ENCODE measurements at places on chromosomes 5 and 9. TPM values are rescaled to one million over a fixed set of nuclear protein-coding genes. Genes with fewer than 3 reads are reported as not detected.

DCANP1 gene
- not detected for total RNA-seq

- no peak for DNase-seq
These were observed 51.4 kb downstream of the PPIC start for GRCh38 chr5:122985006-122985700.

DNA sequence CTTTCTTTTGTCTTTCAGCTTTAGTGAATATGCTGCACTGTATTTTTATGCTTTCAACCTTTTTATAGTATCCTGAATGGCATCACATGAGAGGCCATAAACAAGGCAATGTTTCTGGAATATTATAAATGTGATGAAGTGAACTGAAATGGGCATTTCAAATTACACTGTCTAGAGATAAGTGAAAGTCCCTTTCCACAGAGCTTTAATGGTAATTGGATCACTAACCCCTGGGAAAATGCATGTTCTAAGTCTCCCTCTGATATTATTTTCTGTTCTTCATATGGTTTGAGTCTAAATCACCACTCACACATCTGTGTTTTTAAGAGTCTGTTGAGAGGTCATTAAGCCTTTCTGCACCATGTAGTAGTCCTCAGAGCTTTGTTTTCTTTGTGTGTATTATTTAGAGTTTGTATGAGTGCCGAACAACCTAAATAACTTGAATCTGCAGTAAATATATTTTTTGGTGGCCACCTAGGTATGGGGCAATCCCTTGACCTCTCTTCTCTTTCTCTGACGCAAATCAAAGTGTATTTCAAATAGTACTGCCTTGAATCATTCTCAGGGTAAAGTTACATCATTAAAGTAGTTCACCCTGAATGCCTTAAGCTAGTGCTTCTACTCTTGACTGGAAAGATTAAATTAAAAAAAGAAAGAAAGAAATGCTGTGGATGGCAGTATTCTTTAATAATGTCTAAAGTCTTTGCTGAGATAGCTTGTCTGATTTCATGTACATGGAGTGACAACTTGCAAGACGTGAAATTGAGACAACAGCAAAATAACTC, 1931.0 kb upstream of the CDH6 start:
- no peak for DNase-seq

ISL1 gene
- total RNA-seq, result not detected

DNA sequence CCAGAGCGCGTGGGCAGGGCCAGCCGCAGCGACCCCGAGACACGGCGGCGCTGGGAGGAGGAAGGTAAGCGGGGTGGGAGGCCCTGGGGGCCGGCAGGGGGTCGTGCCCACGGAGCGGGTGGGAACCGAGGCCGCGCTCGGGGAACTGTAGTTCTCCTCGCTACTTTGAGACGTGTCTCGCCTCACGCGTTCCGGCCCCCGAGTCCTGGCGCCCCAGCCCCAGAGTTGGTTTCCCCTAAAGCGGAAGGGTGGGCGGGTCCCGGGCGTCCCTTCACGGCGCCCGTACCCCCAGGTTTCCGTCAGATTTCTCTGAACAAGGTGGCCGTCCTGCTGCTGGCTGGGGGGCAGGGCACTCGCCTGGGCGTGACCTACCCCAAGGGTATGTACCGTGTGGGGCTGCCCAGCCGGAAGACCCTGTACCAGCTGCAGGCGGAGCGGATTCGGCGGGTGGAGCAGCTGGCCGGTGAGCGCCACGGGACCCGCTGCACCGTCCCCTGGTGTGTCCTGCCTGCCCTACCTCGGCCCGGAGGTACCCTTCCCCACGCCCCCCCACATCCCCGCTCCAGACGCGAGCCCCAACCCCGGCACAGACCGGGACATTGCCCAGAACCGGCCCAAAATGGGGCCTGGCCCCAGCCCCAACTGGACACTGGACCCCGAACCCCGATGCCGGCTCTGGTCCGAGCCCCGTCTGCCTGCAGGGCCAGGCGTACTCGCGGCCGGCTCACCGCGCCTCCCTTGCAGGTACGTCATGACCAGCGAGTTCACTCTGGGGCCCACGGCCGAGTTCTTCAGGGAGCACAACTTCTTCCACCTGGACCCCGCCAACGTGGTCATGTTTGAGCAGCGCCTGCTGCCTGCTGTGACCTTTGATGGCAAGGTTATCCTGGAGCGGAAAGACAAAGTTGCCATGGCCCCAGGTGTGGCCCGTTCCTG, 709 bp downstream of the UAP1L1 start:
- no peak for DNase-seq

DNA sequence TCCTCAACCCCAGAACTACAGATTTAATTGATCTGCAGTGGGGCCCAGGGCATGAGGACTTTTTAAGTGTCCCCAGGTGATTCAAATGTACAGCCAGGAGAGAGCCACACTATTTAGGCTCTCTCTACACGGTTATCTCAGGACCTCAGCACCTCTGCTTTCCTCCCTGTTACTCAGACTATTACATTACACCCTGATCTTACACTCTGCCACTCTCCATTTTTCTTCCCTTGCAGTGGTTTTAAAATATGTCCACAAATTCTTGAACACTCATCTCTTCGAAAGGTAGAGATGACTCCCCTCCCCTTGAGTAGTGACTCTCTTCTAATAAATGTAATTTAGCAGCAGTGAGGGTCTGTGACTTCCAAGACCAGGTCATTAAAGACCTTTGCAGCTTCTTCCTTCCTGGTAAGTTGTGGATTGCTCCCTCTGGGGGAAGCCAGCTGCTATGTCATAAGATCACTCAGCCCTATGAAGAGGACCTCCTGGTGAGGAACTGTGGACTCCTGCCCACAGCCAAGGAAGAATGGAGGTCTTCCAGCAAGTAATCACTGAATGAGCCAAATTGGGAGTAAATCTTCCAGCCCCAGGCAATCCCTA, 87.5 kb upstream of the SSBP2 start:
- peak; percentile 41 for DNase-seq

- DNase-seq, result no peak
These were observed 81.3 kb downstream of the THBS4 start for GRCh38 chr5:80116465-80116864.

PFN3 gene
- not detected for total RNA-seq

DNA sequence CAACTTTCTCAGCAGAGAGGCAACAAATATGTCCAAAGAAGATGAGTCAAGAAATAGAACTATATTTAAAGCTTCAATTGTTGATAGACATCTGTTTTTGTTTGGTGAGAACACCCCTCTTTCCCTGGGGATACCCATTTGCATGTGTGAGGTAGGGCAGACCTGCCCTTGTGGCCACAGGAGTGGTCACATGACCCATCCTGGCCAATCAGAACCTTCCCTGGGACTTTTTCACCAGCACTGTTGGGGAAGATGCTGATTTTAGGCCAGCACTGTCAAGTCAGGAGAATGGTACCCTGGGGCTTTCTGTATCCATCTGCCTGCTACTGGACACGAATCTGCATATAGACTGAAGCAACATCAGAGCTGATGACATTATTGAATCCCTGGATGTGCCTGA, 211.2 kb downstream of the CDK5RAP2 start:
- DNase-seq, result no peak

DNA sequence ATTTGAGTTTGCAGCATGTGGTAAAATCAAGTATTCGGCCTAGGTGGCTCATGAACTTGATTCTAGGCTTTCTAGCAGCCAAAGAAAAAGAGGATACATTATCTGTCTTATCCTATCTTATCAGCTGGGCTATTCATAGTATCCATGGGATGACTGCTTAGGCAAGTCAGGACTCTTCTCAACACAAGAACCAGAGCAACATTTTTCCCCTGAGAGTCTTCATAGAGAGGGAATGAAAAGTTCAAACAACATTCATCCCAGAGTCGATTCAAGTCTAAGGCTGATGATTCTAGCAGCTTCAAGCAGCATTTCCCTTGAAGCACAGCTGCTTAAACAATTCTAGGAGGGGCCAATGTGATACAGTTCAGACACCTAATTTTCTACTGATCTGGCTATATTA, 3.0 kb downstream of the S100Z start:
- no peak for DNase-seq

- DNase-seq, result no peak
These were observed 230.3 kb upstream of the MVB12B start for GRCh38 chr9:126096340-126096739.

DNA sequence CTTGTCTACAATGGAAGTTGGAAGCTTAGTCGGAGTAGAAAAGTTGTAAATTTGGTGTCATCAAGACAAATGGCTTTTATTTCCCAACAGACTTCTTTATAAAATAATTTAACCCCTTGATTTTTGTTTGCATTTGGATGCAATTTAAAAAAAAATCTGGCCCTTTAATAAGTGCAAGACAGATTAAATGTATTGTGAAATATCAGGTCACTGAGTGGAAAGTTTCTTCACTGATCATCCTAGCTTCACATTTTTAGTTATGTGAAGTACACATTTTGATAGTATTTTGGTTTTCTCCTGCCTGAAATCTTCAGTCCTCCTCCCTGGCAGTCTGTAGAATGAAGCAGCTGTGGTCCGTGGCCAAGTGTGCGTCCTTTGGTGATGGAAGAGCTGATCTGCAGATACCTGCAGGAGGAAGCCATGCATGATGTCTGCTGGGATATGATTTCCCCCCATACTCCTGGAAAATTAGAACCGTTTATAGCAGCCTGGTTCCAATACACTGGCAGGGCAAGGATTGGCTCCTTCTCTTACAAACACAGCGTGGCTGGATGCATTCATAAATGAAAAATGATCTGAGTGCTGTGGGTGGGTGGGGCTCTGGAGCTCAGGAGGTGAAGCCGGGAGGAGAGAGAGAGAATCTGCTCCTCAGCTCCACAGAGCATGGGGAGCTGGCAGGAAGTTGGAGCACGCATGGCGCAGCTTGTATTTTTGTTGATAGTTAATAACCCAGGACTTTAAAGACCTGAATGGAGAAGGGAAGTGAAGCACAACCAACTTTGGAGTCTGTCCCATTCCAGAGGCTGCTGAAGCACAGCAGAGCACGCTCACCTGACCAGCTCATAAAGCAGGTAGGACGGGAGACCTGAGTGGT, 238.4 kb downstream of the GOLPH3 start:
- peak; percentile 18 for DNase-seq

GOLGA2 gene
- 40.7 TPM for total RNA-seq

TAF11L5 gene
- not detected for total RNA-seq

PLPP7 gene
- total RNA-seq, result 2.3 TPM

GRCh38 chr5:147658293-147658932, 124.1 kb downstream of the JAKMIP2 start:
- DNase-seq, result no peak

DNA sequence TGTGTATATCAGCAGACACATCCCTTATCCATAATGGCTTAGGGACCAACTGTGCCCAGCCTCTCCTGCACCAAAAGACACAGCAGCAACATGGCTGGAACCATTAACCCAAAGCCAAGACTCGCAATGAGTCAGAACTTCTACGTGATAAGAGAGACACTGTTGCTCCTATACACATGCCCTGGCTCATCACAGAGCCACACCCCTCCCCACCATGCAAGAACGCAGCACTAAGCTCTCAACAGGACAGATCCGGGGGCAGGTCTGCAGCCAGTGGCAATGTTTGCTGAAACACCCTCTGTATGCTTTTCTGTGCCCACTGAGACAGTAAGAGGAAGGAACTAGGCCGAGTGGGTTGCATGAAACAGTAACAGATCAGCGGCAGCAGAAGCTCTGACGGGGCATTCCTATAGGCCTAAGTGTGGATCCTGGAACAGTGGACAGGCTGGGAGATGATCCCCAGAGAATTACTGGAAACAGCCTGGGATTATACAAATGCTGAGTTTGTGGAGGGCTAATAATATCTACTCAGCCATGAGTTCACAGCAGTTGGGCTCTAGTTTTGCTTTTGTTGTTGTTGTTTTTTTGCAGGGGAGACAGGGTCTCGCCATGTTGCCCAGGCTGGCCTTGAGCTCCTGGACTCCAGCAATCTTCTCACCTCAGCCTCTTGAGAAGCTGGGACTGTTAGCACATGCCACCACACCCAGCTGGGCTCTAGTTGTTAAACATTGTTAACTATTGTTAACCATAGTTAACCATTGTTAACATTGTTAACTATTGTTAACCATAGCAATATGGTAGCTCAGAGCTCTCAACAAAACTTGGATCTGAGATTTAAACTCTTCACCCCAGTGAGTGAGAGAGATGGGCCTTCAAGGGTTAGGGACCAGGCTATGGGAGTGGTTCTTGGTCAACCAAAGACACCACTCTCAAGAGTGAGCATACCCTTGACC, 41.0 kb downstream of the B4GALT1 start:
- DNase-seq, result no peak

DNA sequence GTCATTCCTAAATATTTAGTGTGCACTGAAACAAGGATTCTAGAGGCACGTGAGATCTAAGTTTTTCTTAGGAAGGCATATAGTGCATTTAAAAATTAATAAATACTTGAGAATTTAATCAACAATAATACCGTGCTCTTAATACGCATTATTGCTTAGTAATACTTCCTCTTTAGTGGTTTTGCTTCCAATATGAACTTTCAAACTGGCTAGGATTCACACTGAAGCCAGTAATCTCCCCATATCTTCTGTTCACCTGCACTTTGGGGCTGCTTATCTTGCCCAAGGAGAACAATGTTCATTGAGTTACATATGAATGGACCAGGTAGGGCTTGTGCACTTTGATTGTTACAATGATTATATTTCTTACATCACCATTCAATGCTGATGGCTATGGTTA, 180.5 kb upstream of the RIOK2 start:
- no peak for DNase-seq

GRCh38 chr5:28082610-28083009, 1044.2 kb upstream of the CDH9 start:
- no peak for DNase-seq

GRCh38 chr5:169753795-169754194, 116.7 kb downstream of the DOCK2 start:
- DNase-seq, result no peak

GRCh38 chr5:172177176-172177575, 10.8 kb downstream of the STK10 start:
- DNase-seq, result no peak

- no peak for DNase-seq
These were observed 301.7 kb upstream of the SEMA6A start for GRCh38 chr5:116876240-116876840.

DNA sequence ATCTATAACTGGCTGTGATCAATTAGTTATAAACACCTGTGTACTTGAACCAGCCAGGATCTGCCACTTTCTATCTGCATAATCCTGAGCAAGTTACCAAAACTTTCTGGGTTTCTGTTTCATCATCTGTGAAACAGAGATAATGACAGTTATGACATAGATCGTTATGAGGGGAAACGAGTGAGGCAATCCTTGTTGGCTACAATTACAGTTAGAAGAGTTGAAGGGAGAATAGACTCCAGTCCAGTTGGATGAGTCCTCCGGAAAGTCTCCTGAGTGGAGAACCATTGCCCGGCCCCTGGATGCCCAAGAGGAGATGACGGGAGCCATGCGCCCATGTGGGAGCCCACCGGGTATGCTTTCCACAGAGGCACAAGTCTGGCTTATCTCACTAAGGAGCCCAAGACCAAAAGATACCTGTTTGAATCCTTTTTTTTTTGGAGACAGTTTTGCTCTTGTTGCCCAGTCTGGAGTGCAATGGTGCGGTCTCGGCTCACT, 4.5 kb downstream of the PDE6A start:
- no peak for DNase-seq

WWC1 gene
- total RNA-seq, result 0.63 TPM
